Epithelial cell of esophagus (primary cell): ENCODE measurements at places on chromosomes 11 and 22.

DNA sequence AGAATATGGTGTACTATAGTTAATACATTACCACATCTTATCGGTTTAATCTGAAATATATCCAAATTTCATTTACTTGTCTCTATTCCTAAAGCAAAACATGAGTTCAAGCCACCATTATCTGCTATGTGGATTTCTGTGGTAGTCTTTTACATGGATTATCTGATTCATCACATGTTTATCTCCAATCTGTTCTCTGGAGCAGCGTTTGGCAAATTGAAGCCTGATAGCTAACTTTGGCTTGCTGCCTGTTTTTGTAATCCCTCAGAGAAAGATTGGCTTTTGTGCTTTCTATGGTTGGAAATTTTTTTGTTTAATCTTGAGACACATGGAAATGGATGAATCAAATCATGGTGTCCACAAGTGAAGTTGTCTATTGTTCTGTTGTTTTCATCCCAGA is 274.3 kb downstream of the JRKL start:
- DNase-seq, result no peak

GRCh38 chr11:56659755-56660154 is 3.7 kb upstream of the OR5AR1 start:
- no peak for DNase-seq

- no peak for DNase-seq
Measured at GRCh38 chr22:48088251-48088650, 1325.8 kb downstream of the TBC1D22A start.

GRCh38 chr22:37197451-37198257 is 9.6 kb upstream of the C1QTNF6 start:
- DNase-seq, result peak; percentile 94

GRCh38 chr11:68840661-68841653 is 759 bp downstream of the CPT1A start:
- no peak for DNase-seq

GRCh38 chr11:117814204-117814765 is 10.3 kb downstream of the FXYD2 start:
- DNase-seq, result no peak

DNA sequence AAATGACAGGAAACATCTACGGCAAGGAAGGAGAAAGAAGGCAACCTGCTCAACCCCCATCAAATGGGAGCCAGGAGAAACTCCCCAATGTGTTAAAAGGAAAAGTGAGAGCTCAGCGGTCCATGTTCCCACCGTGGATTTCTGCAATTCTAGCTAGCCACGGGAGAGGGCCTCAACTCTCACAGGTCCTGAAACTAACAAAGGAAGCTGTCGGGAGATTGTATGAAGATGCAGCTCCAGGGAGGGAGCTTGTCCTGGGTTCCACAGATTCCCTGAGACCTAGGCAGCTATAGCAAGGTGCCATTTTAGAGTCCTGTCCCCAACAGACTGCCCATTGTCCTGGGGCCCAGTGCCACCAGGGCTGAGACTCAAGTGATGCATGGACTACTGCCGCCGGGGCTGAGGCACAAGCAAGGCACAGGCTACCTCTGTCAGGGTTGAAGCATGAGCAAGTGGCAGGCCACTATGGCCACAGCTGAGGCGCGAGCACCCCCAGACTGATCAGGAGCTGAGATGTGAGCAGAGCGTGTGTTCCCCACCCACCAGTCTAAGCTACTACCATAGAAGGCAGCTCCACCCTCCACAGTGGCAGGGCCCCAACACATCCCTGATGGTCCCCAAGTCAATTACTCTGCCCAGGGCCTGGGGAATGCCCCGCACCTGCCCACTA is 31.3 kb downstream of the RSF1 start:
- DNase-seq, result no peak

- DNase-seq, result no peak
Measured at GRCh38 chr11:65558002-65558929, at the start of gene LTBP3. LTBP3 (minus strand) TSS chr11:65558359; CDS start chr11:65557959, 400 bp downstream.

GRCh38 chr11:119103793-119104192 is 2.1 kb upstream of the DPAGT1 start:
- no peak for DNase-seq

DNA sequence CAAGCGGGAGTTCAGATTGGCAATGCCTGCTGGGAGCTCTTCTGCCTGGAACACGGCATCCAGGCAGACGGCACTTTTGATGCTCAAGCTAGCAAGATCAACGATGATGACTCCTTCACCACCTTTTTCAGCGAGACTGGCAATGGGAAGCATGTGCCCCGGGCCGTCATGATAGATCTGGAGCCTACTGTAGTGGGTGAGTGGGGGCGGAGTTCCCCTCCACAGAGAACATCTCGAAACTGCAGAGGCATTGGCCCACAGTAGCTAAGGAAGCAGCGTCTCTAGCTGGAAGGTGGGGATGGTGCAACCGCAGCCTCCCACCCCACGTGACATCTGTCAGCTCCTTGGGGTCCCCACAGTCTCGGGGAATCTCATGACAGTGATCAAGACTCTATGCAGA is 10.9 kb downstream of the TUBA8 start:
- no peak for DNase-seq

DNA sequence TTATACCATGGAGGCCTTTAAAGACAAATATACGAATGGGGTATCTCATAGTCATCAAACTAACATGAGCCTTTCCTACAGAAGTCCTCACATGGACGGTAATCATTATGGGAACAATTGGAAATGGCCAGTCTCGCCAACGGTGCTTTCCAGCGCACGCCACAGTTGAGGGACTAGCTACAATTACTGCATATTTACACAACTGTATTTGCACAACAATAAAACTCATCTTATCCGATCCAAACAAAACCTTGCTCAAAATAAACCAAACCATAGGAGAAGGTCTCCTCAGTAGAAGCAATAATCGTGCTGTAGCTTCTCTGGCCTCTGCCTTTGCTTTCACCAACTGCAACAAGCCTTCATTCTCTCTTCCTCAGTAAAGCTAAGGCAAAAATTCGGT is 5.9 kb downstream of the CADM1 start:
- DNase-seq, result no peak

GRCh38 chr11:13921545-13921944 is 41.0 kb upstream of the SPON1 start:
- no peak for DNase-seq

- DNase-seq, result no peak
Measured at GRCh38 chr11:130441719-130442118, 6.7 kb upstream of the ADAMTS15 start.

- DNase-seq, result no peak
Measured at GRCh38 chr11:128487978-128488377, 99.4 kb downstream of the ETS1 start.

GRCh38 chr11:119612814-119613213 is 116.2 kb downstream of the NECTIN1 start:
- DNase-seq, result peak; percentile 64

DNA sequence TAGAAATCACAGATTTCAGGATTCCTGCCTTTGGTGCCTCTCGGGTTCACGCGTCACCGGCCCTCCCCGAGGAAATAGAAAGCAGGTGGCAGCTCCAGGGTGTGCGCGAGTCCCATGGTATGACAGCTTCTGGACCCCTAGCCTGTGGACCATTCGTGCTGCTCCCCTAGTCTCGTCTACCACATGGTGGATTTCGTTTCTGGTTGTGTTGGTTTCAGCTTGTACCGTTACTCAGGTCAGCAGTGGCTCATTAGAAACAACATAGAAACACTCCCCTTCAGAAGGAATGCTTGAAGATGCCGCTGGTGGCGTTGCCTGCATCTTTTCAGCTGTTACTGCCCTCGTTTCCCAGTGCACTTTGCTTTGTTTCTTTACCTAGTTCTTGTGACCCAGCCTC is 700 bp downstream of the TTC17 start:
- peak; percentile 44 for DNase-seq

- DNase-seq, result no peak
Measured at GRCh38 chr11:28675183-28675582, 567.0 kb downstream of the METTL15 start.

DNA sequence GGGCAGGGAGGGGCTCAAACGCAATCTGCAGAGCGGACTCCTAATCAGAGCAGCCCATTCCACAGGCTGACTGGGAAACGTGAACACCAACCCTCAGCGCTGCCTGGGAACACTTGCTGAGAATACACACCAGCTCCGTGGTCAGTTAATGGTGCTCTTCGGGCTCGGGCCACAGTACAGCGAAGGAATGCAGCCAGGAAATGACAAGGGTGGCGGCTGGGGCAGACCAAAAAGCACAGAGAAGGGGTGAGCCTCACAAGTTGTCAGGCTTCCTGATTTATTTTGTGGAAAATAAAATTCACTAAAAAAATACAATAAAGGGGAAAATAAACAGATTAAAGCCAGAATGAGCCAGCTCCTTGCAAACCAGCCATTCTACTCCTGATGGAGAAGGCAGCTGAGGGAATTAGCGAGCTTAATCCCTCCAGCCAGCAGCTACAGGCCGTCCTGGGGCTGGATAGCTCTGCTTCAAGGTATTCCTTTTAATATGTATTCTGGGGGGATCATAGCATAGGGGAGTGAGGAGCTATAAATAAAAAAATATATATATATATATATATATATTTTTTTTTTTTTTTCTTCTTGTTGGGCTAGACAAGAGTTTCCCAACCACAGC is 165.5 kb upstream of the NTM start:
- no peak for DNase-seq

DNA sequence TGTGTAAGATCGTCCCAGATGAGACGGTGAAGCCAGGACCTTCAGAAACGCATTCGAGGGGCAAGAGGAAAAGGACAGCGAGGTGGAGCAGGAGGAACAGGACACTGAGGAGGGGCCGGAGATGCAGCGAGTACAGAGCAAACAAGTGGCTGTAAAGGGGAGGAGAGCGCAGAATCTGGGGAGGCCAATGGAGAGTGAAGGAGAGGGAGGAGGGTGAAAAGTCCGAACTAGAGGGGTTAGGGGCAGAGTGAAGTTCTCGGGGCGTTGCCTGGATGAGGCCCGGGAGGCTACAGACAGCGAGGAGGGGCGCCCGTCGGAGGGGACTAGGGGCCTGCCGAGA is 8.8 kb upstream of the PPIL2 start:
- DNase-seq, result no peak

DNA sequence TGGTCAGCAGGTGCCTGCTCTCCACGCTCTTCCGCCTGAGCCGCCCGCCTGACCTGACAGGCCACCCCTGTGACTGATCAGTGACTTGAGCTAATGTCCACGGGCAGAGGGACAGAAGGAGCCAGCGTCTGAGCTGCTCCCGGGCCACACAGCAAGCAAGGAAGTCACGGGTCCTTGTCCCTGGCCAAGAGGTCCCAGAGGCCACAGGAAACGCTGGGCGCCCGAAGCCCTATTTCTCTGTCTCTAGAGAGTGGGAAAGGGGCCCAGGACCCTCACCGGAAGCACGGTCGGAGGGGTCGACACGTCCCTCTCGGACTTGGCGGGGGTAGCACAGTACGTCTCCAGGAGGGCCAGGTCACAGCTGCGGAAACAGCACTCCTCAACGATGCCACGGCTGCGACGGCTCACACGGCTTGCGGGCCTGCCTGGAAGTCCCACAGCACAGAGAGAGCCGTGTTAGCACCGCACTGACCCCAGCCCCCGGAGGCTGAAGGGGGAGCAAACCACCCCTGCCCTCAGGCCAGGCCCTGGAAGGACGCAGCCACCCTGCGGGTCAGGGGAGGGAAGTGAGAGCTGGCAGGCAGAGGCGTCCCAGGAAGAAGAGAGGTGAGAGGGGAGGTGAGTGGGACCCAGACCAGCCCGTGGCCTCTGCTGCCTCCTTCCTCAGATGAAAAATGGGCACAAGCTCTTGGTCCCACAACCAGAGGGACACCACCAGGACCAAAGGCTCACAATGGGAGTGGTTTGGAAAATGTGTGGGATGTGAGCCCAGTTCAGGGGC is 5.8 kb downstream of the IGF2 start:
- no peak for DNase-seq

DNA sequence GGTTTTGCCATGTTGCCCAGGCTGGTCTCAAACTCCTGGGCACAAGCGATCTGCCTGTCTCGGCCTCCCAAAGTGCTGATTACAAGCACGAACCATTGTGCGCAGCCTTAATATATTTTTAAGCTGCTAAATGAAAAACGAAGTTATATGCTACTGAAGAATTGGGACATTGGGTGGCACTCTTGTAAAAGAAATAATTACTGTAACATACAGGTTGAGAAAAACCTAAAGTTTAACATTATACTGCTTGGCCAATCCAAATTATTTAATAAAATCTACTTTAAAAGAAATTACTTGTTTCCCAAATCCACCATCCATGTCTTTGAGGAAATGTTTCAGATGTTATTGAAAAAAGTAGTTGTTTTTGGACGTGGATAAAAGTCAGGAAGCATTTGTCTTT is 37.9 kb upstream of the ARHGAP32 start:
- DNase-seq, result no peak

- peak; percentile 24 for DNase-seq
Measured at GRCh38 chr11:27754035-27755017, 54.1 kb upstream of the BDNF start.

DNA sequence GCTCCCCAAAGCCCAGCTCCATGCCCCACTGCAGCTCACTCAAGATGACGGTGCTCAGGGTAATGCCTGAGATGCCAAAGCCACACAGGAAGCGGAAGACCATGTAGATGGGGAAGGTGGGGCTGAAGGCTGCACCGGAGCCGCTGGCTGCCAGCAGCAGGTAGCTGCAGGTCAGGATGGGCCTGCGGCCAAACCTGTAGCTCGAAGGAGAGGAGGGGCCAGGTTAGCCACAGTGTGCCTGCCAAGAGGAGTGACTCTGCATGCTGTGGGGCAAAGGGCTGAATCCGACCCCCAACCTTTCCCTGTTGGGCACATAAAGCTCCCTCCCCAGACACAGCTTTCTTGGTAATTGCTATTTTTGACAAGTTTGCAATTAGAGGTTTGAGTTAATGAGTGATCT is 14.9 kb upstream of the SLC22A6 start:
- DNase-seq, result peak; percentile 27

- no peak for DNase-seq
Measured at GRCh38 chr11:20097319-20098221, 62.7 kb downstream of the DBX1 start.

DNA sequence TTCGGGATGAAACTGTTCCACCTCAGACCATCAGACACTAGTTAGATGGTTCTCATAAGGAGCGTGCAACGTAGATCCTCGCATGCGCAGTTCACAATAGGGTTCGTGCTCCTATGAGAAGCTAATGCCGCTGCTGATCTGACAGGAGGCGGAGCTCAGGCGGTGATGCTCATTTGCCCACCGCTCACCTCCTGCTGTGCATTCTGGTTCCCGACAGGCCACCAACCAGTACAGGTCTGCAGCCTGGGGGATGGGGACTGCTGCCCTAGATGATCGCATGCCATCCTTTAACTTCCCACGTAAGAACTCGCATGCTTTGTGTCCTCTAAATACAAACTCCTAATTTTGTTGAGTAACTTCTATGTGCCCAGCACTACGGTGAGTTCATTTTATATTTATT is 62.6 kb downstream of the EFCAB6 start:
- DNase-seq, result no peak

DNA sequence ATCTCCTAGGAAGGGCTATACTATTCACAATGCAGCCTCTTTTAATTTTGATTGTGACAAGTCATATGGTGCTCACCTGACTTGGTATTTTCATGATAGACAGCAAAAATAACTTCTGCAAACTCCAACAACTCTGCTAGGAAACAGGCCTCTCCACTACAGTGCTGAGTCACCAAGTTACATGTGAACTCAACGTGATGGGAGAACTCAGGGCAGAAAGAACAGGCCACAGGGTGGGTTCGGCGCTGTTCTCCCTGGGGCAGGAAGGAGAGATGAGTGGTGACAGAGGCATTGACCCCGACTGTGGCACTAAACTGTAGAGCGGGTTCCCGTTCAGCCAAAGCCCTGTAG is 76.6 kb upstream of the UCP3 start:
- peak; percentile 16 for DNase-seq
